ENCODE measurements at places on chromosomes 12 and 14.
A peak's percentile ranks its signal among the peaks of the same experiment; 100 is the strongest.

- DNase-seq = no peak
Observed at GRCh38 chr14:81991998-81992397, 458.3 kb upstream of the SEL1L start.

DNA sequence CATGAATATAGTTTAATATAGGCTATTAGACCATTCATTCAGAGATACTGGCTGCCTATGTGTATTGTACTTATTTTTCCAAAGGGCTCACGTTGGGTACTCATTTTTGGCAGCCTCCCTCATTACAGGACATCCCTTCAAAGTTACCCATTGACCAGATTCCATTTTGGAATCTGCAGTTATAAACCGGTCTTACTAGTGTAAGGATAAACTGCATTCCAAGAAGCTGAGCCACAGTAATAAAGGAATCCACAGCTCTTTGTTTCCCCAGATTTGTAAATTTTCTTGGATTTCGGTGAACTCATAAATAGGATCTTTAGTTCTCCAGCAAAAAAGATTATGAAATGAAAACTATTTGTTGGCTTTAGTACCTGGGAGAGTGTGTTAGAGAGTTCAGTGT, 18.9 kb upstream of the CFL2 start:
- DNase-seq = no peak

- DNase-seq = no peak
Observed at GRCh38 chr14:56137453-56137807, 19.2 kb downstream of the PELI2 start.

DNA sequence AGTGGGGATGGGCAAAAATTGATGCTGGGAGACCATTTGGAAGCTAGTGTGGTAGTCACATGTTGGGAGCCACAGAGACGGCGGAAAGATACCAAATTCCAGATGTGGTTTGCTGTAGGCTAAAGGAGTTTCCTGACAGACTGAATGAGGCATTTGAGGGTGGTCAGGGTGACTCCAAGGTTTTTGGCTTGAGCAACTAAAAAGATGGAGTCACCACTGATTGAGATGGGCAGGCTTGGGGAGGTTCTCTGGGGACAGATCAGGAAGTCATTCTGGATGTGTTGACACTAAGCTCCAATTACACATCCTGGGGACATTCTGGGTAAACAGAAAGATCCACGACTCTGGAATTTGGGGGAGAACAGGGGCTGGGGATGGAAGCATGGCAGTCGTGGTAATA, 15.5 kb upstream of the SERPINA9 start:
- DNase-seq = no peak

DNA sequence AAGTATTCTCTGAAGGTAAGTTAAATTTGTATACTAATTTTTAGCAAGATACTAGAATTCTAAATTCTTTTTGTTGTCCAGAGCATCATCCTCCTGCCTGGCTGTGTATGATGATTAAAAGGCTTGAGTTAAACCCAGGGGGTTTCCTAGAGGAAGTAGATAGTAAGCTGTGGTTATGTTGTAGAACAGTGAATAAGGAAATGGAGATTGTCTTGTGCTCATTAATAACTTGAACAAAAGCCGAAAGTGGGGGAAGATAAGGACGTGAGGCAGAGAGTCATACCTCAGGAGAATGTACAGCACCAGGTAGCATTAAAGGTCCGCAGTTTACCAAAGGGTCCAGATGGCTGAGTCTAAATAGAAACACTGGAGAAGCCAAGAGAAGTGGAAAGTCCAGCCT, 42.0 kb downstream of the CKB start:
- DNase-seq = peak; percentile 33

DNA sequence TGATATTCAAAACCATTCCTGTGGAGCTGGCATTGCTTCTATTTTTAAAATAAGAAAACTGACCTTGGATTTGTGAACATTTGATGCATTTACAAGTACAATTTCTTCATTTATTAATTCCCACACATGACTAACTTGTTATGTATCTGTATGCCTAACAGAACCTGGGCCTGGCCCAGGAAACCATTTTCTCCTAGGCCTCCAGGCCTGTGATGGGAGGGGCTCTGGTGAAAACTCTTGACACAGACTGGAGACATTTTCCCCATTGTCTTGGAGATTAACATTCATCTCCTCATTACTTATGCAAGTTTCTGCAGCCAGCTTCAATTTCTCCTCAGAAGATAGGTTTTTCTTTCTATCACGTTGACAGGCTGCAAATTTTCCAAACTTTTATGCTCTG, 42.0 kb downstream of the GLIPR1L2 start:
- DNase-seq = no peak

All from CD4-positive, alpha-beta T cell treated with Interleukin-4 for 1 hour (primary cell).